ENCODE measurements at places on chromosomes 1 and 21.
A peak's percentile ranks its signal among the peaks of the same experiment; 100 is the strongest.

- no peak for DNase-seq
These were observed 9.9 kb upstream of the MPL start for GRCh38 chr1:43327549-43328292.

GRCh38 chr1:201356236-201356635 lies 21.2 kb downstream of the TNNT2 start:
- no peak for DNase-seq

- DNase-seq = no peak
These were observed 113.5 kb downstream of the PROX1 start for GRCh38 chr1:214101246-214101645.

DNA sequence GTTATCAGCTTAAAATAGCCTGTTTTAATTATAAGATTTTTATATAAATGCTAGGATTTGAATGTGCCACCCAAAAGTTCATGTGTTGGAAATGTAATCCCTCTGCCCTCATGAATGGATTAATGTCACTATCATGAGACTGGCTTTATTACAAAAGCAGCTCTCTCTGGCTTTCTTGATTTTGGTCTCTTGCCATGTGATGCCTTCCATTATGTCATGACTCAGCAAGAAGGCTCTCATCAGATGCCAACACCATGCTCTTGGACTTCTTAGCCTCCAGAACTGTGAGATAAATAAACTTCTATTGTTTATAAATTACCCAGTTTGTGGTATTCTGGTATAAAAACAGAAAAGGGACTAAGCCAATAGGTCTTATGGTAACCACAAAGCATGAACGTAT lies 6.9 kb upstream of the PRSS38 start:
- no peak for DNase-seq

GRCh38 chr1:37498872-37499617 lies 15.5 kb downstream of the MEAF6 start:
- DNase-seq = no peak

DNA sequence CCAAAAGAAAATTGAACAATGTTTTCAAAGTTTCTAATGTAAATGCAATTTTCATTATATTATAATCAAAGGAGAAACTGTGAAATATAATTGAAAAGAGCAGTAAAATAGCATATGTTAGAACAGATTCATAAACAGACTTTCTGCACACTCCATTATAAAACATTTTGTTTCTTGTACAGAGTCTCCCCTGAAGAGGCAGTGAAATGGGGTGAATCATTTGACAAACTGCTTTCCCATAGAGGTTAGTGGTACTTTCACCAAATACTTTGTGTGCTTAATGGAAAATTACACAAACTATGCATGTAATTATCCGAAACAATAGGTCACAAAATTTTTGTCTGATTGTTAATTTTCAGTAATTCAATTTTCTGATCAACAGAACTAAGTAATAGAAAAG lies 1.9 kb downstream of the RGS18 start:
- DNase-seq = no peak

- DNase-seq = no peak
These were observed 27.0 kb downstream of the CXADR start for GRCh38 chr21:17539743-17540341.

GRCh38 chr1:31310198-31310597 lies 13.4 kb downstream of the ZCCHC17 start:
- DNase-seq = no peak

DNA sequence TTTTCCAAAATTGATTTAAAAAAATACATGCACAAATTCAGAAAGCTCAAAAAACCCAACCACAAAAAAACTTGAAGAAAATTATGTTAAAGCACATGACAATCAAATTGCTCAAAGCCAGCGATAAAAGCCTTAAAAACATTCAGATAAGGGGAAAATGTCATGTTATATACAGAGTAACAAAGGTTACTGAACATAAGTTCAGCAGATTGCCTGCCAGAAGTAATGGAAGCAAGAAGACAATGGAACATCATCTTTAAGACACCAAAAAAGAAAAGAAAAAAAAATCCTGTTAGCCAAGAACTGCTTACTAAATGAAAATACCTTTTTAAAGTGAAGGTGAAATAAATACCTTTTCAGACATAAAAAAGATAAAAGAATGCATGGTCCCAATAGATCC lies 147.2 kb upstream of the SGIP1 start:
- DNase-seq = no peak

- no peak for DNase-seq
These were observed 34.0 kb downstream of the EPRS1 start for GRCh38 chr1:220012259-220012658.

GRCh38 chr1:2594001-2594640 lies 7.5 kb downstream of the PRXL2B start:
- DNase-seq = no peak

GRCh38 chr21:45802956-45803617 lies 159.6 kb downstream of the PCBP3 start:
- DNase-seq = no peak

- no peak for DNase-seq
These were observed 255.8 kb upstream of the CACYBP start for GRCh38 chr1:174743654-174744561.

DNA sequence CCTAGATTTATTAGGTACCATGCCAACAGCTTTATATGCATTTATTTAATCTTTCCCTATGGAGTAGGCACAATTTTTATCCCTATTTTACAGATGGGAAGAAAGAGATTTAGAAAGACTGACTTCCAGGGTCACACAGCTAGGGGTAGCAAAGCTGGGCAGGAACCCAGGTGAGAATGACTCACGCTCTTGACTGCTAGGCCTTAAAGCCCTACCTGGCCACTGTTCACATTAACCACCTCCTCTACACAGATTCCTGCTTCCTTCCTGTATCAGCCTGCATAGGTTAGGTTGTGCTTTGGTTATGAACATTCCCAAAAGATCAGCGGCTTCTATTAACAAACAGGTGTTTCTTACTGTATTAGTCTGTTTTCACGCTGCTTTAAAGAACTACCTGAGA lies 53.2 kb downstream of the DNAJC6 start:
- DNase-seq = no peak

- no peak for DNase-seq
These were observed 11.7 kb upstream of the CD55 start for GRCh38 chr1:207309745-207310273.

DNA sequence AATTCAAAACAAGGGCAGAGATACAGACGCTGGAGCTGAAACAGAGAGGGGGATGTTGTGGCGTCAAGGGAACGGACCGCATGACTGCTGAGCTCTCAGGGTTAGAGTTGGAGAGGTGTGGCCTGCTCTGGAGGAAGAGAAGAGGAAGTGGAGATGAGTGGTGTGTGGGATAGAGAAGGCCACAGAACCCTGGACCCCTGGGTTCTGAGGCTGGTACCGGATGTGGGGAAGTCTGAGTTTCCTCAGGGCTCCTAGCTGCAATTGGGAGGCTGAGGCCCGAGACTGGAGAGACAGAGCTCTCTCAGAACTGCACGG lies 1.8 kb downstream of the BCAN start:
- DNase-seq = no peak

- DNase-seq = no peak
These were observed 1.4 kb downstream of the STXBP3 start for GRCh38 chr1:108747898-108748297.

DNA sequence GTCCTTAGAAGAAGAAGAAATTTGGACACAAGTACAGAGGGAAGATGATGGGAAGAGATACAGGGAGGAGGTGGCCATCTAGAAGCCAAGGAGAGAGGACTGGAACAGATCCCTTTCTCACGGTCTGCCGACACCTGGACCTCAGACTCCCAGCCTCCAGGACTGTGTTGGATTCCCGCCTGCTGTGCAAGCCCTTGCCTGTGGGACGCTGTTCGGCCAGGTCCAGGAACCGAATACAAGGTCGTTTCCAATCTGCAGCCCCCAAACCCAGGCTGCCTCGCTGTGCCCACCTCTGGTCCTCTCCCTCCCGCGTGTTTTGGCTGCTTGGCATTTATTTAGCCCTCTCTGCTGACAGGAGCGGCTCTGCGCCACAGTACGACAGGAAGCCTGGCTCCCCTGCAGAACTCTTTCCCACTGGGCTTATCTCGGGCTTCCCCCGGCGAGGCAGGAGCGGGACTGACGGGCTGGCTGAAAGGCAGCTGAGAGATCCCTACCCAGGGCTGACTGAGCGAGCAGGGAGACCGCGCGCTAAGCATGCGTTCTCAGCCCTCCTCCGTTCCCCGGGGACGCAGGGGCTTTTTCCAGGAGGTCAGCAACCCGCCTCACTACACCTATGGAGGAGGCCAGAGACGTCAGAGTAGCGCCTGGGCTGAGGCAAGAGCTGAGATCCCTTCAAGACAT lies 238.4 kb downstream of the TNR start:
- DNase-seq = no peak

- DNase-seq = no peak
These were observed 1.5 kb upstream of the ATP1A2 start for GRCh38 chr1:160114085-160114484.

GRCh38 chr1:223242971-223243370 lies 99.9 kb upstream of the TLR5 start:
- DNase-seq = no peak

GRCh38 chr1:247107694-247108093 lies 3.5 kb upstream of the ZNF669 start:
- no peak for DNase-seq

DNA sequence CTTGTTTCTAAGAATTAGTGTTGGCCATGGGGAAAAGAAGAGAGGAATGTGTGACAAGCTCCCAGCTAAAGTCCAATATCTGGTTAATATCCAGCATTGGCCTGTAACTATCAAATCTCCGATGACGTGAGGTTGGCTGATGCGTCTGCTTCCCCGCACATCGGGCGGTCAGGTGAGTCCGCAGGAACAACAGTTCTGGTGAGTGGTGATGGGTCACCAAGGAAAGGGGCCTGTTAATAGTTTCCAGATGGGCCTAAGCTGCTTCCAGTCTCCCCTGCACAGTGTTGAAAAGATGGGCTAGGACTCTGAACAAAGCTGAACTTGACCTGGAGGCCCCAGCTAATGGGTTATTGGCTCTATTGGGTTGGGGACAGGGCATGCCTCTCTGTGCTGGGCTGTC lies 193.1 kb upstream of the EDN2 start:
- DNase-seq = no peak

- DNase-seq = no peak
These were observed 39.6 kb upstream of the IRF2BP2 start for GRCh38 chr1:234649432-234650081.

DNA sequence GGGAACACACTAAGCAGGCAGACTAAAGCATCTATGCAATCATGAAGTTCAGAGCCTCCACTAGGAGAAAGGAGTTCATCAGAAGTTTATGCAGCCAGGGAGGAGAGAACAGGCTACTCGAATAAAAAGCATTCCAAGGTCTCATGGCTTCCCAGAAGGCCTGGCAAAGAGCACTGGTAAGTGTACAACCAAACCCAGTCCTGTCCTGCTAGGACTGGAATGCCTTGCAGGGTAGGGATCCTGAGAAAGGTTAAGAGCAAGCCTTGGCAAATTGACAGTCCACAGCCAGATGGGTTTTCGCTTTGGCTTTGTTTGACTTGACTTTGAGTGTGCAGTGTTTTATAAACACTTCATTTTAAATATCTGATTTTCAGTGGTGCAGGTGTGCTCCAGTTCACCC lies 133.6 kb upstream of the ATP1B1 start:
- DNase-seq = no peak

GRCh38 chr1:24589200-24589599 lies 33.3 kb downstream of the NCMAP start:
- DNase-seq = no peak

GRCh38 chr21:28704746-28705145 lies 287.9 kb downstream of the LTN1 start:
- DNase-seq = no peak

DNA sequence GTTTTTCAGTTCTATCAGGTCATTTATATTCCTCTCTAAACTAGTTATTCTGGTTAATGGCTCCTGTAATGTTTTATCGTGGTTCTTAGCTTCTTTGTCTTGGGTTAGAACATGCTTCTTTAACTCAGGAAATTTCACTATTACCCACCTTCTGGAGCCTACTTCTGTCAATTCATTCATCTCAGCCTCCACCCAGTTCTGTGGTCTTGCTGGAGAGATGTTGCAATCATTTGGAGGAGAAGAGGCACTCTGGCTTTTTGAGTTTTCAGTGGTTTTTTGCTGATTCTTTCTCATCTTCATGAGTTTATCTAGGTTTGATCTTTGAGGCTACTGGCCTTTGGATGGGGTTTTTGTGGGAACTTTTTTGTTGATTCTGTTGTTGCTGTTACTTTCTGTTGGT lies 213.0 kb downstream of the BRINP2 start:
- no peak for DNase-seq

DNA sequence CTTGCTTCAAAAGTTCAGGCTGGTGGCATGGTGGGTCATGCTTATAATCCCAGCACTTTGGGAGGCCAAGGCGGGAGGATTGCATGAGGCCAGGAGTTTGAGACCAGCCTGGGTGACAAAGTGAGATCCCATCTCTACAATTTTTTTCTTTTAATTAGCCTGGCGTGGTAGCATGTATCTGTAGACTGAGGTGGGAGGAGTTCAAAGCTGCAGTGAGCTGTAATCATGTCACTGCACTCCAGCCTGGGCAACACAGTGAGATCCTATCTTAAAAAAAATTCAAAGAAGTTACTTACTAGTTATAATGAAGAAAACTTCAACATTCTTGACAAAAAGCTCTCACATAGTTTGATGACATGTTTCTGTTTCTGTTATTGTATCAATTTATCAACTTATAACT lies 45.2 kb downstream of the SAMSN1 start:
- no peak for DNase-seq

DNA sequence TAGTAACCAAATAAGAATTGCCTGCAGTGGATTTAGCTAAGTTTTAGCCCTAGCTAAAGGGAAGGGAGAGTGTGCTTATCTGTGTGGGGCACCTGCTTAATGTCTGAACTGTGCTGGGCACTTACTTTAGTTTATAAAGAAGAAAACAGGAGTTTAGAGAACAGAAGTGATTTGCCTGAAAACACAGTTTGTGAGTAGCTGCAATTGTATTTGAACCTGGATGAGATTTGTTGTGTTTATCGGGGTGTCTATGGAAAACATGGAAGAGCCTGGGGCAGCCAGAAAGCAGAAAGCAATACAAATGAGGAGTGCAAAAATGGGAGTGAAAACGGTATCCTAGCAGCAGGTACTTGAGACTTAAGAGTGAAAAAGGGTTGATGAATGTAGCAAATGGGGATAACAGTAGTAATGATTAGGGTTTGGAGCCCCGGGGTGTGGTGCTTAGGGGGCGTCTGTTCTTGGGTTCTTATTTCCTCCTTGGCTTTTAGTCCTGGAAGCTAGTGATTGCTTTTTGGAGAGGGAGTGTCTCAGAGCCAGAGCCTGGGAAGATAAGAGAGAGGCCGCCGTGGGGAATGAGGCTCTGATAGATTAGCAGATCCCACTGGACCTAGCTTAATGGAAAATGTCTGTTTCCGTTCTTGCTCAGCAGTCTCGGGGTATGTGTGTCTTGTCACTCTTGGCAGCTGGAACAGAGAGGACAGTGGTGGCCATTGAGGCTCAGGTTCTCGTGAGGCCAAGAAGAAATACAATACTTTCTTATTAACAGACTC lies 5.6 kb downstream of the PRCC start:
- DNase-seq = no peak

- peak; percentile 73 for DNase-seq
These were observed 11.4 kb upstream of the PHLDA3 start for GRCh38 chr1:201480231-201481003.

GRCh38 chr1:160342526-160342925 lies 524 bp downstream of the COPA start:
- no peak for DNase-seq

GRCh38 chr1:114328361-114328904 lies 174.8 kb upstream of the SYT6 start:
- DNase-seq = no peak
